ENCODE measurements at places on chromosomes 3 and 15.

DNA sequence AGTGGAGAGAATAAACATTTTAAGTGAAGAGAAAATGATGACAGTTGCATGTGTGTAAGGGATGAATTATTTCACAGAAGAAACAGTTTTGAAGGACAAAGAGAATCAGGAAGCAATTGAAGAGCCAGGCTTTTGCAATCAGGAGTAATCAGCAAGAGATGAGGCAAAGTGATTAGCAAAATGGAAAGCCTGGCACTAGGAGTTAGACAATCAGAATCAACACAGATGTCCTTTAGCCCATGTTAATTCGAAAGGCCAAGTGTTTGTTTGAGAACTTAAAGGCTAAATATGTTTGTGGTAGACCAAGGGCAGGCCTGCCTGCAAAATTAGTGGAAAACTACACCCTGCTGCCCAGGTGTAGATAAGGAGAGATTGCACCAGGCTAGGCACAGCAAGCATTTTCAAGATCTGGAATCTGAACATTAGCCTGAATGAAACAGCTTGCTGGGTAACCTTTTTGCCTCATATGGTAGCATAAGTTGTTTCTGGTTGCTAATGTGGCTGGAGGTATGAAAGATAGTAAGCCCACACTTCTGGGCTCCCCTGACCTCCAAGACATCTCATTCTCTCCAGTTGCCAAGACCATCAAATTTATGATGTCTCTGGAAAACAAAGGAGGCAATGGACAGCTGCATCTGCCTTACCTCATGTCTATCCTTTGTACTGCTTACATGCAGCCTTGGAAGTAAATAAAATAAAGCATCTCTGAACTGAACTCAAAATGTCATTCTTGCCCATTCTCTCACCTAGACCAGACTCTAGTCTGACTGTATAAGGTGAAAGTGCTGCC lies 22.0 kb upstream of the LEKR1 start:
- DNase-seq, result no peak

GRCh38 chr3:155963570-155963969 lies 93.1 kb downstream of the GMPS start:
- no peak for DNase-seq

DNA sequence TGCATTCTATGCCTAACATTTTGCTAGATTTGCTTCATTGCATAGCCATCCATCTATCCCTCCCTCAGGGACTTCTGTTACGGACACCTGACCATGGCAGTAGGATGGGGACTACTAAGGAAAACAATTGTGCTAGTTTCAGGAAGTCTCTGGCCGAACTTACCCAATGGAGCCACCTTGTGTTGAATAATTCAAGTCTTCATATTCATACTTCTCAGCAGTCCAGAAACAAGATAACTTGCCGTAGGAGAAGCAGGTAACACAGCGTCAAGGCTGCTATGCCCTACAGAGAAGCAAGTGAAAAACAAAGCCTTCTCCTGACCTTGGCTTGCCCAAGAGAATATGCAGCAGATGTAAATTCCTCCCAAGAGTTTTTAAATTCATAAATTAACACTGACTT lies 685.3 kb downstream of the GRM7 start:
- DNase-seq, result no peak

DNA sequence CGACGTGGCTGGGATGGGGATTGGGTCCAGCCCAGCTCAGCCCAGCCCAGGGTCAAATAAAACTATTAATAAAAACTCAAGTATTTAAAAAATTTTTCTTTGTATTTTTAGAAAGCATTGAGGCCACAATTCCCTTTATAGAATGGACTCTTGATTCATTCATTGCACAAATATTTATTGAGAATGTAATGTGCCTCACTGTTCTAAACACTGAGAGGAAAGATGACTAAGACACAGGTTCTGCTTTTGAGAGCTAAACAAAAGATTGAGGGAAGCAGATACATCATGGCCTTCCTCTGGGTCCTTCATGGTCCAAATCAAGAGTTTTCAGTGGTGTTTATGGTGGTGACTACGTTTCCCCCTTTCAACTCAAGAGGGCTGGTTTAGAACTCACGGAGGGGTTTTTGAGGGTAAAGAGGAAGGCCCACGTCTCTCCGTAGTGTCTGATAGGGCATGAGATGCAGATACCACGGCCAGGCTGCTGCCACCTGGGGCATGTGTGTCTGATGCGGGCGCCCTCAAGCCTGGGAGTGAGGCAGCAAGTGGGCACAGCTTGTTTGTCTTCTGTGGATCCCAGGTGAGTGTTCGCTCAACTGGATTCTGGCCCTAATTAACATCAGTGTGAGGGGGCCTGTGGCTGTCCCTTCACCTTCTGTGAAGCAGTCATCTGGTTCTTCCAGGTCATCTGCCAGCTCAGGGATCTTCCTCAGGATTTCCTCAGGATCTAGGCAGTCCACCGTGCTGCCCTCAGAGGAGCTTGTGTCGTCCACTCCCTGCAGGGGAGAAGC lies 73.5 kb upstream of the SCN5A start:
- no peak for DNase-seq

DNA sequence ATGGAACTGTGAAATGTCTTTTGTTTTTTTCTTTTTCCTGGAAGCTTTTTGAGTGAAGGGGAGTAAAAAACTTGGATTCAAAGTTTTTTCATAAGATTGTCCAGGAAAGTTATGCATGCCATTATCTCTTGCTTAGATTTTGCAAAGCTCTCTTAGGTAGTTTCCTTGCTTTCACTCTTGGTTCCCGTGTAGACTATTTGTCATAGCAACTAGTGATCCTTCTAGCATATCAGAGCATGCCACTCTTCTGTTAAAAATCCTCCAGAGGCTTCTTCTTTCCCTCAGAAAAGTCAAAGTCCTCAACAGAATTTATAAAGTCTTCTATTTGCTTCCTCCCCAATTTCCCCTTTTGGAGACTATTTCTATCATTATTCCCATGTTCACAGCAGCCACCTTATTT lies 21.1 kb downstream of the GTF2E1 start:
- no peak for DNase-seq

Measured in anterior cingulate cortex (tissue), 58 donors.